Fibroblast of lung (primary cell): ENCODE measurements at places on chromosomes 2 and 18. TPM values are rescaled to one million over a fixed set of nuclear protein-coding genes. Genes with fewer than 3 reads are reported as not detected.

DNA sequence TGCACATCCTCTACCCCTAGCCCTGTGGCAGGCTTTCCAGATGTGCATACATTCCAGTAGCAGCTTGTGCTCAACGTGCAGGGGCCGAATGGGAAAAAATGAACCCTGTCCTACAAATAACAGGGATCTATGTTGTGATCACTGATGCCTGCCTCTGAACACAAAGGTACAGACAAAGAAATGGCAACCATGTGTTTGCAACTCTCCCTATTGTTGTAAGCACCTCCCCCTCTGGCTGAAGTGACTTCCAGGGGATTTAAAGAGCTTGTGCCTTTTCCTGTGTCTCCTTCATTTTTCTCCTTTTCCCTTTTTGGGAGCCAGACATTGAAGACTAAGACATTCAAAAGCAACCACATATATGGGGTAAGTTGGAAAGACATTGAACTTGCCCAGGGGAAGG, 21.6 kb downstream of the ARHGAP25 start:
- DNase-seq, result no peak

DNA sequence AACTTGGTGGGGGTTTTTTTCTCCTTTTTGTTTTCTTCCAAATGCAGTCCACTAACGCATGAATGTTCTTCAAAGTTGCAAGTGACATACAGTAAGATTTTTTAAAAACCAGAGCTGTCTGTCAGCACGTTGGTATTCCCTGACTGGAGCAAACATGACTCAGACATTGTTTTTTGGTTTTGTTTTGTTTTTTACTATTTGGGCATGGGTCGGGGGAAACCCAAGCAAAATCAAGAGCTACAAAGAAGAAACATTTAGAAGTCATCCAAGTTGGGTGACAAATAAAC, 726 bp upstream of the CCDC88A start:
- no peak for DNase-seq

Gene UBXN2A
- total RNA-seq, result 12.9 and 13.9 TPM in 2 replicates

DNA sequence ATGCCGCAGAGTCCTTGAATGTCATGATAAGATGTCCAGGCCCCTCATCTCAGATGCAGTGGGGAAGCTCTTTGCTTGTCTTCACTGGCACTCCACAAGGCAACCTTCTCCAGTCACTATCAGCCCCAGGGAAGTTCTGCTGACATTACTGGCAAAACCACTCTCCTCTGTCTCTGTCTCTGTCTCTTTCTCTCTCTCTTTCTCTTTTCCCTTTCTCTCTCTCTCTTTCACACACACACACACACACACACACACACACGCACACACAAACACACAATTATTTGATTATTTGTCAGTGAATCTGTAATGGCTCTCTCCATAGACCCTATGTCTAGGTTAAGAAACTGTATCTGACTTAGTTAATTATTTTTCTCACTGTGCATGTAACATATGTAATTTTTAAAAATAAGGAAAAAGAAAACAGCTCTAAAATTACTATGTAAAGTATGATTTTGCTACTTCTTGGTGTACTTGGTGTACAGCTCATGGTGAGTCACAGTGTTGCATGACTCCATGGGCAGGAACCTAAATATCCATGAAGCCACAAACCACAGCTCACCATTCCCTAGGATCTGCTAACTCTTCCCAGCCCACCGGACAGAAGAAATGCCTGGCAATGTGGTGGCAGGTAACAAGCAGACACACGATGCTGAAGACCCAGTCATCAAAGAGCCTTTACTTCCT, 594.9 kb upstream of the ID2 start:
- DNase-seq, result peak; percentile 99

DNA sequence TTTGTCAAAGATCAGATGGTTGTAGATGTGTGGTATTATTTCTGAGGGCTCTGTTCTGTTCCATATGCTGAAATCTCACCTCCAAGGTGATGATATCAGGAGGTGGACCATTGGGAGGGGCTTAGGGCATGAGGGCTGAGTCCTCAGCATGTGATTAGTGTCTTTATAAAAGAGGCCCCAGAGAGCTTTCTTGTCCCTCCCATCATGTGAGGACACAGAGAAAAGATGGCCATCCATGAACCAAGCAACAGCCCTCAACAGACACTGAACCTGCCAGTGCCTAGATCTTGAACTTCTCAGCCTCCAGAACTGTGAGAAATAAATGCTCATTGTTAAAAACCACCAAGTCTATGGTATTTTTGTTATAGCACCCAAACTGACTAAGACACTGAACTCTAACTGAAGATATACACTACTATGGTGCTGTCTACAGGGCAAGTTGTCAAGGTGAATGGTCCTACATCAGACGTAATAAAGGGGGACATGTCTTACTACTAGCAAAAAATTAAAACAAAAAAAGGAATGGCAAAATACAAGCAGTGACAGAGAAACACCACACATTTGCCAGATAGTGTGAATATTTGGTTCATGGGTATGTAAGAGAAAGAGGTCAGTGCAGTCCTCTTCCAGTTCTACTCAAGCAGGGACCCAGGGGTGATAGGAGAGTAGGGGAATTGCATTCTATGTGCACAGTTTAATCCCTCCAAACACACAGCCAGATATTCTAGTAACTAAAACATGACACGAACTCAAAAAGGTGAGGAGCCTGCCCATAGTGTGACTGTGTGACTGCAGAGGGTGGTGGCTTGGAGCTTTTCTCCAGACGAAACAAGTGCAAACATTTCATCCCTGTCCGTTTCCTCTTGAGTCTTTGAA, 164.4 kb upstream of the MYCN start:
- no peak for DNase-seq

DNA sequence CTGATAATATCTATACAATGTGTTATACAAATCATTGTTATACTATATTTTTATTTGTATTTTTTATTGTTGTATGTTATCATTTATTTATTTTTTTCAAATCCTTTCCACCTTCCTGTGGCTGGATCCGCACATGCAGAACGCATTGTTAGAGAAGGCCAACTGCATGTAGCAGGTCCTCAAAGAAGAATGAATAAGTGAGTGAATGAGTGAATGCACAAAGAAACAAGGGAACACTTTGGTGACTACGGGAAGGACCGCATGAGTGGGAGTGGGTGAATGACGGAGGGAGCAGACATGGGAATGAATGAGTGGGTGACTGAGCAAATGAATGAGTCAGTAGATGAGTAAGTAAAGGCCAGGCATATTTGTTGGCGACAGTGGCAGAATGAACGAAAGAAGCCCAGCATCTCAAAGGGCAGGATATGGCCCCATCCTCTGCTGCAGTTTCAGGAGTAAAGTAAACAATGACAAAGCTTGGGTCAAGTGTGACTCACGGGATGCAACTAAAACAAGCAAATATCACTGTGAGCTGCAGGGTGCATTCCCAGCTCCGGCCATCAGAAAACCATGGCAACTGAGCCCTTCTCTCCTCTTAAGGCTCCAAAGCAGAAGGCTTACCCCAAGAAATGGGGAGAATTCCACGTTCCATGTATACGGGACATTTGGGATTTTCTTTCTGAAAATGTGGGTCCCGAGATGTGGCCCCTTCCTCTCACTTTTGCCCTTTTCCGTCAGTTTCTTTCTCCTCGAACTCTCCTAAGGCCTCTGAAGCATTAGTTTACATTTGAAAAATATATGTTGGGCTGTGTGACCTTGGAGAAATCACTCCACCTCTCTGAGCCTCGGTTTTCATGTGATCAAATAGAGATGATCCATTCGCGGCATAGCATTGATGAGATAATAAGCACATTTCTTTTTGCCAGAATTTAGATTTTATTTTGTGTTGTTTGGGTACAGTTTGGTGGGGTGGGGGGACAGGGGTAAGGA, 24.5 kb downstream of the KCNF1 start:
- peak; percentile 98 for DNase-seq

GRCh38 chr2:197873293-197873701, 68.9 kb downstream of the PLCL1 start:
- DNase-seq, result peak; percentile 68

DNA sequence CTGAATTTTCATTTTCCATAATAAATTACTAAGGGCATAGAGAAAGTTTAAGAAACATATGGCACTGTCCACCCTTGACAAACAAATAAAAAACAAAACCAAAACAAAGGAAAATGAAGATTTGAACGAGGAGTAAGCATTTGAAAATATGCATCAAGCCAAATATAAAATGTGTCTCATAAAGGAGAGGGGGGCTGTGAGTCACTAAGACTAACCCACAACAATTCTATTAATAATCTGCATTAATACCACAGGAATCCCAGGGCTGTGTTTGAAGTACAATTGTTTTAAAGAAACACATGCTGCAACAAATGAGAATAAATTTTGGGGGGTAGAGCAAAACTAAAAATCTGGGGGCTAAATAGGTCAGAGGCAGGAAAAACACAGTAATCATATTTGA, 53.8 kb upstream of the STK17B start:
- DNase-seq, result peak; percentile 39

Gene PLB1
- total RNA-seq, result 1.3 and 1.8 TPM in 2 replicates

Gene ONECUT2
- under 0.01 TPM in 2 replicates for total RNA-seq

DNA sequence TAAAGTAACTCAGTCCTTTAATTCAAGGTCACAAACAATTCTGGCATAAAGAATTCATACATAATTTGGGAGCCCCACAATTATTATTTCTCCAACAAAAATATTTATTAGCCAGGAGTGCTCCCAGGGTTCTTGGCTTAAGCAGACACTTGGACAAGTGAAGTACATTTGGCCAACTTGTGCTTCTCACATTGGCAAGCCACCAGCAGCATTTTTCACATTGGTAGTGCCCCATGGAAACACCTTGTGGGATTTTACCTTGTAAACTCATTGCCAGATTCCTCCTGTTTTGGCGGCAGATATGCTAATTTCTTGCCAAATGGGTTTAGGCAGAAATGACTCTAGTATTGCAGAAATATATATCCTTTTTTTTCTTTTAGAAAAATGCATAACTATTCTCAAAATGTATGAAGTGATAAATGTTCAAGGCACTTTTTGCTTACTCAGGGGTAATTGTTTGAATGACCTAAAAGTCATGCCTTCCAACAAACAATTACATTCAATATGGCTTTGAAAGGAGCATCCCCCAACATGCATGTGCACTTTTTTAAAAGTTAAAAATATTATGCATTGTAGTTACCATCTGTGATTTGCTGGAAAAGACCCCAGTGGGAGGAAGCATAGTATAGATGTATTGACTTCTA, 113.5 kb downstream of the CSRNP3 start:
- no peak for DNase-seq

- no peak for DNase-seq
Measured at GRCh38 chr2:63843093-63843492, 1.4 kb downstream of the UGP2 start.

Gene MRPL33
- total RNA-seq, result 64.5 and 85.9 TPM in 2 replicates

- DNase-seq, result peak; percentile 2
Measured at GRCh38 chr2:140128909-140129308, 1348.7 kb upstream of the NXPH2 start.

- no peak for DNase-seq
Measured at GRCh38 chr2:138432971-138433370, 68.6 kb upstream of the SPOPL start.
